ENCODE measurements at places on chromosomes 12 and 14.
A peak's percentile ranks its signal among the peaks of the same experiment; 100 is the strongest.

DNA sequence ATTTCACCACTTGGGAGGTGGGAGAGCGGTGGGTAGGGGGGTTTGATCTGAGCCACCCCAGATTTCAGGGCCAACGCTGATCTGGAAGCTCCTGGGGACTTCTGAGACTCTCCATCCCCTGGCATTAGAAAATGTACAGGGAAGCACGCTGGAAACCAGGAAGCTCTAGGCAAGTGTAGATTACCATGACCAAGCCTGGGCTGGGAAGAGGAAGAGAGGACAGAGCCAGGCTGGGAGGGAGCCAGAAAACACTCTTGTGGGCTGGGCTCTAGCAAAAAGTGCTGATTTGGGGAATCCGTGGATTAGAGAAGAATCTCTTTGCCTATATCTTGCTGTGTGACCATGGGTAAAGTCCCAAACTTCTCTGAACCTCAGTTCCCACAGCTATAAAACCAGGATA is 236.7 kb downstream of the BCL11B start:
- no peak for DNase-seq

DNA sequence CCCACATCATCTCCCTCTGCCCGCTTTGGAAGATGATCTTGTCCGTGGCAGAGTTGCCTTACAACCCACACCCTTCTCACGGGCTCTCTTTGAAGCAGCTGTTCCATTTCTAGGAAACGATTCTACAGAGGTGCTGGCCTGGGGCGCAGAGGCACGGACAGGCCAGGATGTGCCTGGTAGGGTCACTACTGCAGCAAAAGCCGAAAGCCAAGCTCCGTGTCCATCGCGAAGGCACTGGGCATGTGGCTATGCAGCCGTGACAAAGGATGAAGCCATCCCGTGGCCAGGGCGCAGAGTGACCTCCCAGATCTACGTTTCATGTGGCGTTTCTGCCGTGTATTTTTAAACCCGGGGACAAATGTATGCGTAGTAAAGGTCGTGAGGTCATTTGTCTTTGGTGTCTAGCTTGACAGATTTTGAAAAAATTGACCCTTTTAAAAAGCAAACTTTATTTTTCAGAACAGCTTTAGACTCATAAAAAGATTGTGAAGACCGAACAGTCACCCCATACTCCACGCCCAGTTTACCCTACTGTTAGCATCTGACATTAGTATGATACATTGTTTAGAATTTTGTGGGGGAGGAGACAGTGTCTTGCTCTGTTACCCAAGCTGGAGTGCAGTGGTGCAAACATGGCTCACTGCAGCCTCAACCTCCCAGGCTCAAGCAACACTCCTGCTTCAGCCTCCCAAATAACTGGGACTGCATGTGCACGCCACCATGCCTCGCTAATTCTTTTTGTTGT is 40.4 kb upstream of the NCOR2 start:
- no peak for DNase-seq

DNA sequence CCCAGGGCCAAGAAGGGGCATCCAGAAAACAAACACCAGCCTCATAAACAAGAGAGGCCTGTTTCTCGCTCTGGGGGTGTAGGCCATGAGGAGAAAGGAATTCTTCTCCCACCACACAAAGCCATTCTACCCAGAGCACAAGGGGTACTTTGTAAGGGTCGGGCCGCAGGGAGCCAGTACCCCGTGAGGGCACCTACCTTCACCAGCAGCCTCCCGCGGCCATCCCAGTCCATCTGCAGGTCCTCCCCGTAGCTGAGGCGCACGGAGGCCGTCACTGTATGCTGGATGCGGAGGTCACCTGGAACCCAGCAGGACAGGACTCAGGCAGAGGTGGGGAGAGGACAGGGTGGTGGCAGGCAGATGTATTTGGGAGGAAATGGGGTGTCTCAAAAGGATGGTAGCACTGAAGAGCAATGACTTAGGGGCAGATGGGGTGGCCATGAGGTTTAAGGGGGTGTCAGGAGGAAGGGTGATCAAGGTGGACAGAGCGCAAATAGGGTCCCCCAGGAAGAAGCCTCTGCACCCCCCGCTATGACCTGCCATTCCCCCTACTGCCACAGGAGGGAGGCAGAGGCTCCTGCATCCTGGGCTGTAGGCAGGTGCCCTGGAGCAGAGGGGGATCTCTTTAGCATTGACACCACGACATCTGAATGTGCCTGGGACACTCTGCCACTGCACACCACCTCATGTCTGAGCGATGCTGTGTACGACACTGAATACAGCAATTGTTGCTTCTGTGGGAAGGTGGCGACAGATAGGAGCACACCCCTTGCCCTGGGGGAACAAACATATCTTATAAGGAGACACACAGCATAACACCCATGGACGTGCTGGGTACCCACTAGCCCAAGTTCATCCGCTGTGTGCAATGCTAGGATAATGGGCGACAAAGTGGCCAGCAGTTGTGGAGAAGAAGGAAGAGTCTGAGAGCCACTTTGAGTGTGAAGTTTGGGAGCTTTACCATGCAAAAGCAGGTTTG is 61.4 kb downstream of the VWF start:
- peak; percentile 30 for DNase-seq

GRCh38 chr12:56082967-56083366 is 3.0 kb downstream of the ERBB3 start:
- no peak for DNase-seq

- no peak for DNase-seq
These were observed 16.7 kb upstream of the DIO3 start for GRCh38 chr14:101544550-101544949.

GRCh38 chr12:1147821-1148220 is 156.8 kb downstream of the ERC1 start:
- DNase-seq = no peak

DNA sequence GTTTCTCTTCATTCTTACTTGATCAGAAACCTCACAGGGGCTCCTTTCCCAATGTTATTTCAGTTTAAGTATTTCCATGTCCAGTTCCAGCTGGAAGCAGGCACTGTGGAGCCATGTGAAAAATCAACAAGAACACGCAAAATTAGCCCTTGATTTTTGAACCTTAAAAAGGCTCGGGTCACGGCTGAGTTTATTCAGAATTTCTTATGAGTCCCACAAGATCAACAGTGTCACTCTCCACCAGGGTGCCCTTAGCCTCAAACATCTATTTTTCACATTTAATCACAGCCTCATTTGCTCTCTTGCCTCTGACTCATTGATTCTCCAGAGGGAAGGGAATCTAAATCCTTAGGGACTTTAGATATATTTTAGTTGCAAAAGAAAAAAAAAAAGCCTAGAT is 157.7 kb upstream of the AVPR1A start:
- no peak for DNase-seq

DNA sequence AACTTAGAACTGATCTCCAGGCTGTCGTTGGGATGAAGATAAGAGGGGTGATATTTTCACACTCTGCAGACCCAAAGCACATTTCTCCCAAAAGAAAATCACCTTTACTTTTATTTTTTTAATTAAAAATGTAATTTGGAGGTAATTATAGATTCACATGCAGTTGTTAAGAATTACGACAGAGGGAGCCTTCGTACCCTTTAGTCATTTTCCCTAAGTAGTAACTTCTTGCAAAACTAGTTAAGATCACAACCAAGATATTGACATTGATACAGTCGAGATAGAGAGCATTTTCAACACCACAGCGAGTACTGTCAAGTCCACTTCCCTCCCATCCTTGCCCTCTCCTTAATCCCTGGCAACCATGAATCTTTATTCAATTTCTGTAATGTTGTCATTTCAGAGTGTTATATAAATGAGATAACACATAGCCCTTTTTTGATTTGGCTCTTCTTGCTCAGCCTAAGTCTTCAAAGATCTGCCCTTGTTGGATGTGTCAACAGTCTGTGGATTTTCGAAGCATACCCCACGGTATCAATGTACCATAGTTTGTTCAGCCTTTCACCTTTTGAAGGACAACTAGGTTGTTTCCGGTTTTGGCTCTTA is 39.6 kb downstream of the DNAH10 start:
- no peak for DNase-seq

- no peak for DNase-seq
These were observed 55.6 kb downstream of the SYNE3 start for GRCh38 chr14:95460647-95461478.

DNA sequence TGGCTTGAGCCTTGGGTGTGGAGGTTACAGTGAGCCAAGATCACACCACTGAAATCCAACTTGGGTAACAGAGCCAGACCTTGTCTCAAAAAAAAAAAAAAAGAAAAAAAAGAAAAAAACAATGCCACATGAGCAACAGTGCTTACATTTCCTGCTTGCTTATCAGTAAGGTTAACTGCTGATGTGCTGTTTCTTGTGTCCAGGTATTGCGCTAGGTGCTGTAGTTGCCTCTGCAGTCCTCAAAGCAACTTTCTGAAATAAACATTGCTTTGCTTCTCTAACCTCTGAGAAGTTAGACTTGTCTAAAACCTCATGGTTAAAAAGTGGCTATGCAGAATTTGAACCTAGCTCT is 24.7 kb downstream of the RNF34 start:
- DNase-seq = no peak

GRCh38 chr14:64761441-64762043 is 57.3 kb downstream of the PLEKHG3 start:
- no peak for DNase-seq

- no peak for DNase-seq
These were observed 109.5 kb upstream of the NAP1L1 start for GRCh38 chr12:76193961-76194360.

- no peak for DNase-seq
These were observed 1.1 kb upstream of the UBC start for GRCh38 chr12:124915239-124916236.

Data from stimulated activated CD8-positive, alpha-beta memory T cell treated with anti-CD3 and anti-CD28 coated beads, Interleukin-7, amount 100 ng/mL, for 4 hours (primary cell).